MCF 10A (cell line): ENCODE measurements at places on chromosomes 5 and 9. TPM values are rescaled to one million over a fixed set of nuclear protein-coding genes. Genes with fewer than 3 reads are reported as not detected.

GRCh38 chr9:124941679-124942561 is 1.0 kb upstream of the GOLGA1 start:
- H3K4me1 ChIP-seq, result peaks cover 10% of the 10 kb centered on the region
- H3K27me3 ChIP-seq, result no peaks in the 10 kb centered on the region
- peak overlapping the region; percentile 84 for H3K4me3 ChIP-seq
- peak overlapping the region; percentile 94 for H3K27ac ChIP-seq
- peaks cover 27% of the 10 kb centered on the region for H3K36me3 ChIP-seq
- no peak for DNase-seq

GRCh38 chr9:127036437-127036836 is 86.0 kb downstream of the ANGPTL2 start:
- no peak overlapping the region for H3K27ac ChIP-seq
- H3K4me1 ChIP-seq, result no peaks in the 10 kb centered on the region
- no peak for DNase-seq
- H3K27me3 ChIP-seq, result no peaks in the 10 kb centered on the region
- no peaks in the 10 kb centered on the region for H3K36me3 ChIP-seq
- H3K4me3 ChIP-seq, result no peak overlapping the region

GRCh38 chr9:121359351-121360294 is 10.4 kb downstream of the STOM start:
- DNase-seq, result no peak
- H3K36me3 ChIP-seq, result peaks cover 71% of the 10 kb centered on the region
- H3K27me3 ChIP-seq, result no peaks in the 10 kb centered on the region
- no peak overlapping the region for H3K4me3 ChIP-seq
- H3K4me1 ChIP-seq, result peaks cover 57% of the 10 kb centered on the region

GRCh38 chr5:76641514-76642120 is 18.4 kb upstream of the F2RL2 start:
- peaks cover 17% of the 10 kb centered on the region for H3K4me1 ChIP-seq
- H3K27me3 ChIP-seq, result no peaks in the 10 kb centered on the region
- H3K4me3 ChIP-seq, result no peak overlapping the region
- DNase-seq, result peak; percentile 83
- H3K27ac ChIP-seq, result no peak overlapping the region
- no peaks in the 10 kb centered on the region for H3K36me3 ChIP-seq

Gene TMEM252
- total RNA-seq, result not detected in 2 replicates

Gene FGFR4
- total RNA-seq, result 1.5 and 1.8 TPM in 2 replicates

DNA sequence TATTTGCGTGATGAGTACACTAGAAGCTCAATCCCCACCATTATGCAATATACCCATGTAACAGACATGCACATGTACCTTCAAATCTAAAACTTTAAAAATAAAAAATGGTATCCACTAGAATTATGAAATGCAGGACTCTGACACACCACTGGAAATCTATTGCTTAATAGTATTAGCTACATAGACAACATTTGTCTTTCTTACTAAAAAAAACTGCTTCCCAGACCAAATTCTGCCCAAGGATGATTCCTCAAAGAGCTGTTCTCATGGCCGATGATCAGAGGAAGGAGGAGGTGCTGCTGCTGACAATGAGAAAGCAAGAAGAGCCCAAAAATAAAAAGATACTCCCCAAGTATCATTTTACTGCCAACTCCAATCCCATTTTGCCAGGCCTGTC is 67.2 kb downstream of the TTC39B start:
- no peak for DNase-seq
- no peak overlapping the region for H3K4me3 ChIP-seq
- no peak overlapping the region for H3K27ac ChIP-seq
- no peaks in the 10 kb centered on the region for H3K27me3 ChIP-seq

Gene C9
- not detected in 2 replicates for total RNA-seq
